Hematopoietic multipotent progenitor cell treated with erythropoietin and hydrocortisone succinate and interleukin-3 and kit ligand, for 4 days (in vitro differentiated cells): ENCODE measurements at places on chromosomes 7 and 10.

GRCh38 chr7:150660939-150661613 is 24.4 kb upstream of the GIMAP2 start:
- DNase-seq = no peak

DNA sequence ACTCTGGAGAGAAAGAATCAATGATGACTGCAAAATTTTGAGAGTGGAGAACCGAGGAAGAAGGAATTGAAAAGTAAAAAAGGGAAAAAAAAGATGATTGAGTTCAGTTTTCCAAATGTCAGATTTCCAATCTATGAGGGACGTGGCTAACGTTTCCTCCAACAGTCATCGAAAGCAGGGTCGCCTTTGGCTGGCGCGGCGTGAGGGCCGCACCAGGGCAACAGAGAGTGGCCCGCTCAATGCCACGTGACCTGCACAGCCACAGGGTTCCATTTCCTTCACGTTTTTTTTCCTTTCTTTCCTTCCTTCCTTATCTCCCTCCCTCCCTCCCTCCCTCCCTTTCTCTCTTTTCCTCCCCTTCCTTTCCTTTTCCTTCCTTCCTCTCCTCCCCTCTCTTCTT is 101.9 kb downstream of the WDR37 start:
- DNase-seq = no peak

DNA sequence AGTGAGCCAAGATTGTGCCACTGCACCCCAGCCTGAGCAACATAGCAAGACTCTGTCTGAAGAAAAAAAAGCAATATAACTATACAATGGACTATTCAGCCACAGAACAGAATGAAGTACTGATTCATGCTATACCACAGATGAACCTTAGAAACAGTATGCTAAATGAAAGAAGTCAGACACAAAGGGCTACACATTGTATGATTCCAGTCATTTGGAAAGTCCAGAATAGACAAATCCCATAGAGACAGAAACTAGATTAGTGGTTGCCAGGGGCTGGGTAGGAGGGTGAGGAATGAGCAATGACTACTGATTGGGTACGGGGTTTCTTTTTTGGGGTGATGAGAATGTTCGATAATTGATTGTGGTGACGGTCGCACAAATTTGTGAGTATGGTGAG is 9.6 kb upstream of the CFAP70 start:
- DNase-seq = no peak

GRCh38 chr7:68203251-68203650 is 1206.6 kb downstream of the TYW1 start:
- no peak for DNase-seq

GRCh38 chr10:95832216-95833041 is 75.3 kb upstream of the CC2D2B start:
- DNase-seq = peak; percentile 21

DNA sequence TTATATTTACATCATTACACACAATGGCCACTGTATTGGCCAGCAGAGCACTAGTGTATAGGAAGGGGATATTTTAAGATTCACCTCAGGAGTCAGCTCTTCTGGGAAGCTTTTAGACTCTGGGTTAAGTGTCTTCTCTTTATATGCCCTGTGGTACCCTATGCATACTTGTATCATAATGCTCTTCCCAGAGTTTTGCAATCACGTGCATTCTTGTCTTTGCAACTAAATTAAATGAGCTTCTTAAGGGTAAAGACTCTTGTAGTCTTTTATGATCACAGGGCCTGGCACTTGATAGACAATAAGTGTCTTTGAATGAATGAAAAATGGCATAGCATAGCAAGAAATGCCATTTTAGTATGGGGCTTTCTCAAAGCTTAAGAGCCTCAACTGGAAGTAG is 35.4 kb upstream of the ARMS2 start:
- DNase-seq = no peak

DNA sequence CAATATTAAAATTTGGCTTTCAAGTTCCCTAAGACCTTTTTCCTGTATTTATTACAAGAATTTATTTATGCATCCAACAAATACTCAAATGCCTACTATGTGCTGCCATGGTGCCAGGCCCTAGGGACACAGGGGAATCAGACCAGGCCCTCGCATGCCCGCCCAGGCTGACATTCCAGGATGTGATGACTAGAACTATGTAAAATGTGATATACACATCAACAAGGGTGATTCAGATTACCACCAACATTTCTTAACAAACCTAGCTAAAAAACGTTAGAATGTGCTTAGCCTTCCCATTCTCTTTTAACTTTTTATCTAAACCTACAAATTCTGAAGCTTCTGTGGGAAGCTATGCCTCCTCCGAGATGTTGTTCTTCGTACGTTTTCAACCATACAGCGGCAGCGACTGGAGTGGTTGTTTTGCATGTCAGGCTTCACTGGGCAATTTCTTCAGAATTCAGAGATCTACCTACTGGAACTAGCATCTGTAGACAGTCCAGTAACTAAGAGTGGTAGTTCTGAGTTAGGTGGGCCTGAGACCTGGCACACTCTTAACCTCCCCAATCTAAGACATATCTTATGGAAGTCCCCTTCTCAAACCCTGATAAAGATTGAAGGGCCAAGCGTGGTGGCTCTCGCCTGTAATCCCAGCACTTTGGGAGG is 22.1 kb downstream of the GNA12 start:
- DNase-seq = no peak

DNA sequence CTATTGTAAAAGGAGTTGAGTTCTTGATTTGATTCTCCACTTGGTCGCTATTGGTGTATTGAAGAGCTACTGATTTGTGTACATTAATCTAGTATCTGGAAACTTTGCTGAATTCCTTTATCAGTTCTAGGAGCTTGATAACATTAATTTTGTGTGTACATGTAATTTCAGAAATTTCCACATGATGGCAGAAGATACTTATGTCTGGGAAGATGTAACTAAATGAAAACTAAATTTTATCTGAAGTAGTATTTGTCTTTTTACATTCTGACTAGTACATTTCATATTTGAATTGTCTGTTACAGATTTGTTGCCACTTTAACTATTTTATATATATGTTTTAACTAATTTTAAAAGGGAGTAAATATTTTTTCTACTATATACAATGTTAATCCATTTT is 27.6 kb downstream of the SDHAF3 start:
- DNase-seq = peak; percentile 70

DNA sequence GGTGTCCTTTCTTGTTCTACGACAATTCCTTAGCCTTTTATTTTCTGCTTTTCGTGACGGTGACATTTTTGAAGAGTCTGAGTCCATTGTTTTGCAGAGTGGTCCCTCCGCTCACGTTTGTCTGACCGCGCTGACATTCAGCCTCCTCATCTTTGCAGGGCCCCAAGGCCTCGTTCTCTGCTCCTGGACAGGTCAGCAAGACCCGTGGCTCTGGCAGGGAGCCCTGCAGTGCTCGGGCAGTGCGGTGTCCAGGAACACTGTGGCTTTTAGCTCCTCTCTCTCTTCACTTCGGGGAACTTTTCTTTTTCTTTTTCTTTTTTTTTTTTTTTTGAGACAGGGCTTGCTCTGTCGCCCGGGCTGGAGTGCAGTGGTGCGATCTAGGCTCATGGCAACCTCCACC is 142.5 kb downstream of the DNAJB6 start:
- DNase-seq = no peak

- DNase-seq = no peak
These were observed 96.5 kb downstream of the NRP1 start for GRCh38 chr10:33237736-33238624.

DNA sequence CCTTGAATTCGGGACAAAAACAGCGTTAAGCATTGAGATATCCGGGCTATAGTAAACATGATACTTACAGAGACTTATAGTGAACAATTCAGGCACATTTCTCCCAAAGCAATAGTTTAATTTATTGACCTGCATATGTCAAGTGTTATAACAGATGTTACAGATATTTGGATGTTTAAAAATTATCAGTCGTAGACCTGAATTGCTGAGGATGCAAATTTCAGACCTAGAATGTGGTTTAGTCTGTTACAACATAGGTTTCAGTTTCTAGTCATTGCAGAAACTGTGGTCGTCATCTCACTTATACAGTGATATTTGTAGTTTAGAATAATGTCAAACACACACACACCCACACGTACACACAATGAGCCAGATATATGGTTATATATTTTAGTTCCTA is 85.2 kb downstream of the VTI1A start:
- DNase-seq = peak; percentile 20

DNA sequence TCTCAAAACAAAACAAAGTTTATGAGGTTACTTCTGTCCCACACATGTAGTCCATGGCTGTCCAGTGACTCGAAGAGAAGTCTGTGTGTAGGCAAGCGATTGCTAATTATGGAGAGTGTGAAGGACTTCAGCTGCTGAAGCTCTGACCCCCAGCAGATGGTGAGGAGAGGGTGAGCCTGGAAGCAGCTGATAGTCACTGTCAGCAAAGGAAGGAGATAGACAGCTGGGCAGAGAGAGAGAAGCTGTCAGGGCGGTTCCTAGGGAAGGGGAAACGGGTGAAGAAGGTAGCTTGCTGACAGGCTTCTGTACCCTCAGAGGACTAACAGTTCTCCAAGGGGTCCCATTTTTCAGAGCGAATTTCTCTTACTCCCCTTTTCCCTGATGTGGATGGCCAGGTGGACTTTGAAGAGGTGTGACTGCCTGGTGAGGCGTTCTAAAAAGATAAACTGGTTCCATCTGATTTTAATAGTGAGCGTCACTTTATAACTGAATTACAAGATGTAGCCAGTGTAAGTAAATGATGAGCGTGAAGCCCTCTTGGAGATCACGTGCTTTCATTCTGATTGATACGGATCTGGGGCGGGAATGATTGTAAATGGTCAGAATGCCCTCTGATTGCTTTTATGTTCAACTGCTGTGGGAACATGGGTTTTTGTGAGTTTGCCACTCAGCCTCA is 12.1 kb downstream of the ZSCAN21 start:
- peak; percentile 69 for DNase-seq

DNA sequence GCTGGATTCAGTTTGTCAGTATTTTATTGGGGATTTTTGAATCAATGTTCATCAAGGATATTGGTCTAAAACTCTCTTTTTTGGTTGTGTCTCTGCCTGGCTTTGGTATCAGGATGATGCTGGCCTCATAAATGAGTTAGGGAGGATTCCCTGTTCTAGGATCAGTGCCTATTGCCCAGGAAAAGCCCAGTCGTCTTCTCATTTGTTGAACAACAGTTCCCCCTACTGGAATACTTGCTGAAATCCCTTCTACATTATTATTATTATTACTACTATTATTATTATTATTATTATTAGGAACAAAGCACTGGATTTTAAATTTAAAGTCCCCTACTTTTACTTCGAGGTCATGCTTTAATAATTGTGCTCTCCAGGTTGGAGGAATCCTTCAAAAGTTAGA is 528.9 kb downstream of the MAGI2 start:
- DNase-seq = peak; percentile 3

DNA sequence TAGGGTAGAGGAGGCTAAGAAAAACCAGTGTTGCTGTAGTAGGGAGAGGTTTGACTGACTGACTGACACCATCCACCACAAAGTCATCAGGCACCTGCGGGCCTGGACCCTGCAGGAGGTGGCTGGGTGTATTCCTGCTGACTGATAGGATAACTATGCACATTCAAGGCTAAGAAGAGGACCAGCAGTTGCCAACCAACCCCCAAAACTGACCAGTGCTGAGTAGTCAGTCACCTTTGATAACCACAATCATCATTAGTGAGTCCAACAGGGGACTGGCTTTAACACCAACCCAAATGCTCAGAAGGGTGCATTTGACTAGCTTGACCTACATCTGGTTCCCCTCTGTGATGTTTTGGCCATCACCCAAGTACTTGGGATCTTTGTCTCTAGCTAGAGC is 30.5 kb downstream of the PLXNA4 start:
- no peak for DNase-seq

DNA sequence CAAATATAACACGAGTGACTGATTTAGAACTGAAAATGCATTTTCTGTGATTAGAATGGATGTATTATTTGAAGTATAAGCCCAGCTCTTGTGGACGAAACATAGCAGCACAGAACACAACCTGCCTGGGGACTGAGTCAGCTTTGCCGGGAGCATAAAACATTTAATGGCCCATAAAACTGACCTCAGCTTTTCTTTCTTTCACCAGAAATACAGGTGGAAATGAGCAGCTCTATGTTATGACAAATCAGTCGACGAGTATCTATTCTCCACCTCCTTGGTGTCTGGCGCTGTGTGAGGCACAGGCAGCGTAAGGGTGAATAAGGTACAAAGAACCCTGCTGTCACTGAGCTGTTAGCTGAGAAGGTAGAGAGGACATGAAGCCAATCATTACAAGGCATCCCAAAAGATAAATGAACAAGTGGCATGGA is 471.6 kb upstream of the AKR1E2 start:
- no peak for DNase-seq

DNA sequence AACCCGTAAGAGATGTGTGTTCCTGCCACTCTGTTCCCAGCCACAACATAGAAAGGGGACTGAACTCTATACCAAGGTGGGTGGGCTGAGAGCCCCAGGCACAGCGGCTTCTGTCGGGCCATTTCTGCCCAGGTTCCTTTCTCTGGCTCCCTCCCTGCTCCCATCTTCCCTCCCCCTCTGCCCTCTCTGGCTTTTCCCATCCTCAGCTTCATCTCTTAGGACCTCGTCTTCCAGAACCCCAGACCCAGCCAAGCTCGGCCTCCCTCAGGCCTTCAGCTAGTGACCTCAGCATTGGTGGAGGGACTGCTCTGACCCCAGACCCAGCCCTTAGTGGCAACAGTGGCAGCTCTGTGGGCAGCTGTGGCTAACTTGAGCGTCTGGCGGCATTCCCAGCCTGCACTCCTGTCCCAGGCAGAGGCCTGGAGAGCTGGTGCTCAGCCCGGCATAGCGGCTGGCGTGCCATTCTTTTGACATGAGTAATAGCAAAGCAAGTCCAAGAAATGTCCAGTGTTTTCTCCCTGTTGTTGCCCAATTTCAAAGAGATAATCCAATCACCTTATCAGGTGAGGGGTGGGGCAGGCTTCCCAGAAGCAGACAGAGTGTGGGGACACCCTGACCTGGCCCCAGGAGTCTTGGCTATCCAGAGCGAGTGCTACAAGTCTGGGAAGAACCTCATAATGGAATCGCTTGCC is 15.9 kb downstream of the PTPRE start:
- no peak for DNase-seq

- DNase-seq = no peak
These were observed 340.0 kb upstream of the NRP1 start for GRCh38 chr10:33674491-33674890.

GRCh38 chr7:149423449-149424110 is 37.3 kb downstream of the ZNF777 start:
- no peak for DNase-seq

GRCh38 chr7:42926204-42926603 is 5.8 kb downstream of the PSMA2 start:
- peak; percentile 64 for DNase-seq

- no peak for DNase-seq
These were observed 97.5 kb upstream of the CCDC6 start for GRCh38 chr10:60003651-60004523.

DNA sequence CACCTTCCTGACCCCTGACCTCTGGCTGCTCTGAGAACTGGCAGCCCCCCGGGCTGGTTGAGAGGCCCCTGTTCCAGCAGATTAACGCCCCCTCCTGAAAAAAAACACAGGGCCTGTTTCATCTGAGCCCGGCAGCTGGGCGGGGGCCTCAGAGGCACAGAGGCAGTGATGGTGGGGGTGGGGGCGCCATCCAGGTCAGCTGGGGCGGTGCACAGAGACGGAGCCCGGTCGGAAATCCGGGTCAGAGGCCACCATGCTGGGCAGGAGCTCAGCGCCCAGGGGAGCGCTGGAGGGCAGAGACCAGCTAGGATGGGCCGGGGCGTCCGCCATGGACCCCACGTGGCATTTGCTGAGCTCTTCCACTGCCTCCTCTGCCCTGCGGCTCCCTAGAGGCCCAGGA is 68.0 kb downstream of the UNCX start:
- DNase-seq = no peak
